Progenitor cell of endocrine pancreas (in vitro differentiated cells): ENCODE measurements at places on chromosomes 6 and 20. TPM values are rescaled to one million over a fixed set of nuclear protein-coding genes. Genes with fewer than 3 reads are reported as not detected.

Gene AMD1
- total RNA-seq: 75.0 and 75.2 TPM in 2 replicates

Gene TGM3
- total RNA-seq: 0.22 and 0.44 TPM in 2 replicates

Gene SOX18
- total RNA-seq: not detected in 2 replicates

- no peak for DNase-seq
Measured at GRCh38 chr20:13101276-13101675, 92.5 kb downstream of the SPTLC3 start.

DNA sequence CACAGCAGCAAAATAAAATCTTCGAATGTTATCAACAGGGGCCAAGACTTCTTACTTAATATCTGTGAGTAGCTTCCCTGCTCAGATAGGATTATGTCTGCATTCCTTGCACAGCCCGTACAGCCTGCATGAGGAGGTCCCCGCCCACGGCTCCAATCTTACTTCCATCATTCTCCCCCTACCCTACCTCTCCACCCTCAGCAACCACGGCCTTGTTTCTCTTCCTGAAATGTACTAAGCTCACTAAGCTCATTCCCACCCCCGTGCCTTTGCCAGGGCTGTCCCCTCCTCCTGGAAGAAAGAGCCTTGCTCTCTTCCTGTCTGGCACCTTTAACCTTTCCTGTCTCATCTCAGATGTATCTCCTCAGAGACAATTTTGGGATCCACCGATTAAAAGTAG, 120.4 kb downstream of the BCAS1 start:
- DNase-seq: no peak
